ENCODE measurements at places on chromosomes 4 and X. TPM values are rescaled to one million over a fixed set of nuclear protein-coding genes. Genes with fewer than 3 reads are reported as not detected.

DNA sequence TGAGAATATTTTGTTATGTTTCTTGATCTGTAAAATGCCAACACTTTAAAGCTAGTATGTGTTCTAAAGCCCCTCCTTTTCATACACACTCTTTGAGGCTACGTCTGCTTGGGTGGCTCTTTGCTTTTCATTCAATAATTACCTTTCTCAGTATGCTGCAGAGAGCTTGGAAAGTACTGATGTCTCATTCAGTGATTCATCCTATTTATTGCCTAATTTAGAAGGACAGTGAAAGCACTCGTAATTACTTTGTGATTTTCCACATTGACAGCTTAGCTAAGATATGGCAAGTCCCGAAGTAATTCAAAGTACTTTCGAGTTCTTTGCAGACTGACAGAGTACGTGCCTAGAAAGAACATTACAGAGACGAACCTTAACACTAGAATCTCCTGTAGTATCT, 57.2 kb downstream of the BMP15 start:
- no peak for DNase-seq

- no peak for DNase-seq
Observed at GRCh38 chr4:145920205-145920604, 18.4 kb downstream of the ZNF827 start.

- DNase-seq: no peak
Observed at GRCh38 chr4:183455431-183456195, 11.2 kb downstream of the CDKN2AIP start.

FGG gene
- 41.2 TPM for polyA plus RNA-seq

- no peak for DNase-seq
Observed at GRCh38 chr4:62004881-62005280, 804.8 kb downstream of the ADGRL3 start.

DNA sequence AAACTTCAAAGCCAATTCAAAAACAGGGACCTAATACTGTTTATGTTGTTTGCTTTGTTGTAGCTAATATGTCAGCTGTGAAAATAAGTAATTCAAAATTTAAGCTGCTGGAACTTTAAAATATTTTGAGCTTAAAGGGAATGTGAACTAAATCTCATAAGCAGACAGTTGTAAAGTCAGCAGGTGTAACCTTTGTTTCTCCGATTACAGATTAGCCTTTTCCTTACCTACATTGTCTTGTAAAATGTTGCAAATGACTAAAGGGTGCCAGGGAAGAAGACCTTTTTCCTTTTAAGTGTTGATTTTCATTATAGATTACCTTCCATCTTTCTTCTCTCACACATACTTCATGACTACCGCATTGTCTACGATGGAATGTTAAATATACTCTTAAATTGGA, 405.1 kb downstream of the KCNIP4 start:
- no peak for DNase-seq

Data from left renal cortex interstitium (tissue), 4 donors.